ENCODE measurements at places on chromosomes 7 and 10.
A peak's percentile ranks its signal among the peaks of the same experiment; 100 is the strongest.

GRCh38 chr7:2108501-2109250 lies 124.1 kb downstream of the MAD1L1 start:
- no peak for DNase-seq

- no peak for DNase-seq
Measured at GRCh38 chr10:33900596-33900995, 566.1 kb upstream of the NRP1 start.

- DNase-seq, result no peak
Measured at GRCh38 chr10:128929767-128930166, 537.3 kb upstream of the MGMT start.

DNA sequence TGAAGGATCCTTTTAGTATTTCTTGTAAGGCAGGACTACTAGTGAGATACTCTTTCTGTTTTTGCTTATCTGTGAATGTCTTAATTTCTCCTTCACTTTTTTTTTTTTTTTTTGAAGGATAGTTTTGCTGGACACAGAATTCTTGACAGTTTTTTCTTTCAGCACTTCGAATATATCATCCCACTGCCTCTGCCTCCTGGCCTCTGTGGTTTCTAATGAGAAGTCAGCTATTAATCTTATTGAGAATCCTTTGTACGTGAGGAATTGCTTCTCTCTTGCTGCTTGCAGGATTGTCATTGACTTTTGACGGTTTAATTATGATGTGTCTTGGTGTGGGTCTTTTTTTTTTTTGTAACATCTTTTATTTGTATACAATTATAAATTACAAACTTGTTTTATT lies 12.6 kb upstream of the WAC start:
- DNase-seq, result no peak

DNA sequence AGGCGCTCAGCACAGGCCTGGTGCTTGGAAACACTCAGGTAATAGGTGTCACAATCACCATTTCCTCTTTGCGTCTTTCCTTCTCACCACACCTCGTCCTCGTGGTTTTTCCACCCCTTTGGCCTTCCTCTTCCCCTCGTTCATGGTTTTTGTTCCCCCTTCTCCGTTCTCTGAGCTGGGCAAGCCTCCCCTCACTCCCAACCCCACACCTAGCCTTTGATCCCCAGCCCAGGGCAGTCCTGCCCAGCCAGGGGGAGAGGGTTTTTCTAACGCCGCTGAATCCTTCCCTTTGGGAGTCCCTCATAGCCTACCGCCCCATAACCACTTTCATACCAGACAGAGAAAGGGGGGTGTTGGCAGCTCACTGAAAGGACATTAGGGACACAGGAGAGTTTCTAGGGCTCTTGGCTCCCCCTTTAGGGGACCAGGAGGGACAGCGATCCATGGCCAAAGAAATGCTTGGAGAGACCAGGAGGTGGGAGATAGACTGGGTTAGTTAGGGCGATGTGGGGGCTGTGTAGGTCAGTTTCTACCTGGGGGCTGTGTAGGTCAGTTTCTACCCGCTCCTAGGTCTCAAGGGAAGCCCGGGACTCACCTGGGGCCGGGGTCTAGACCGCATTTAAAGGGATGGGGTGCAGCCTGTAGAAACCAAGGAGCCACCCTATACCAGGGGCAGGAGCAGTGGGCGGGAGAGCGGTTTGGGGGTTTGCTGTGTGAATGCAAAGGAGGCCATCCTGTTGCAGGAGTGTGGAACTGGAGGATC lies 1.4 kb downstream of the EPHB4 start:
- no peak for DNase-seq

DNA sequence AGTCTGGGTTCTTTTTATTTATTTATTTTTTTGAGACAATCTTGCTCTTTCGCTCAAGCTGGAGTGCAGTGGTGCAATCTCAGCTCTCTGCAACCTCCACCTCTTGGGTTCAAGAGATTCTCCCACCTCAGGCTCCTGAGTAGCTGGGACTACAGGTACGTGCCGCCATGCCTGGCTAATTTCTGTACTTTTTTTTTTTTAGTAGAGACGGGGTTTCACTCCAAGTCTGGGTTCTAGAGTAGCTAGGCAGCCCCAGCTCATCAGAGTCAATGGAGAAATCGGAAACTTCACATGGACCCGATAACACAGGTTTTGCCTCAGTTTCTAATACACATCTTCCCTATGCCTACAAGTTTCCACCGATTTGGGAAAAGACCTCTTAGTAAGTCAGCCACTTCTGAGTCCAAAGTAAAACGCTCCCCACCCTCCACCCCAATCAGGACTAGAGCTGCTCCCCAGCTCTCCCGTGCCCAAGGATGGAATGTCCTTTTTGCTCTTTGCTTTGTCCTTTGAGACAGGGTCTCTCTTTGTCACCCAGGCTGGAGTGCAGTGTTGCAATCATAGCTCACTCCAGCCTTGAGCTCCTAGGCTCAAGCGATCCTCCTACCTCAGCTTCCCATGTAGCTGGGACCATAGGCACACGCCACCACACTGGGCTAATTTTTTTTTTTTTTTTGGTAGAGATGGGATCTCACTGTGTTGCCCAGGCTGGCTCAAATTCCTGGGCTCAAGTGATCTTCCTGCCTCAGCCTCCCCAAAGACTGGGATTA lies 3.8 kb upstream of the SERPINE1 start:
- no peak for DNase-seq

DNA sequence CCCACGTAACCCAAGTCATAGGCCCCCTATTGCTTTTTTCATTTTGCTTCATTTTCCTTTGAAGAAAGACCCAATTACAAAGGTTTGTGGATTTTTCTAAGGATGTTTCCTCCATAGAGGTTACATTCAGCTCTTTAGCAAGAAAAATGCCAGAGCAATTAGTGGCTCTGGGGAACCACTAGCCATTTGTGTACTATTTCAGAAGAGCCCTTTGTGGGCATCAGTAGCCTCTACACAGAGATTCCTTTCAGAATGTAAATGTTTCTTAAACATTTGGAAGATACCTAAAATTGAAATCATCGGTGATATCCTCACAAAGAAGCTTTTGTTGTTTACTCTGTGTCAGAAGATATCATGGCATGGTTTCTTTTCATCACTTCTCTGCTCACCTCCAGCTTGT lies 291.0 kb upstream of the KMT2E start:
- DNase-seq, result no peak

DNA sequence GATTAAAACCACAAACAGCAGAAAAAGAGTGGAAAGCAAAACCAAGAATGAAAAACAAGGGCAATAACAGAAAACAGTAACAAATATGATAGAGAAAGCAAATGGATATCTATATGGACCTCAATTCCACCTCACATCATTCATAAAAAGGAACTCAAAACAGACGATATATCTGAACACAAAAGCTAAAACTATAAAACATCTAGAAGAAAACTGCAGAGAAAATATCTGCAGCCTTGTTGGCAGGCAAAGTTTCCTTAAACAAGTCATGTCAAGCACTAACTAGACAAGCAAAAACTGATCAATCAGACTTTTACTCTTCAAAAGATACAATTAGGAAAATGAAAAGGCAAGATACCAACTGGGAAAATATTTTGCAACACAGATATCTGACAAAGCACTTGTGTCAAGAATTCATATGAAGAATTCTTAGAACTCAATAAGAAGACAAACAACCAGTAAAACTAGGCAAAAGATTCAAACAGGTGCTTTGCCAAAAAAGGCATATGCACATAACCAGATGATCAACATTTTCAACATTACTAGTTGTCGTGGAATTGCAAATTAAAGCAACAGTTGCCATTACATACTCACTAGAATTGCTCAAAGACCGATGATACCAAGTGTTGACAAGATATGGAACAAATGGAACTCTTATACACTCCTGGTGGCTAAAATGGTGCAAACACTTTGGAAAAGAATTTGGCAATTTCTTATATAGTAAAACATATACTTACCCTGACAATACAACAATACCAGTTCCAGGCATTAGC lies 25.9 kb upstream of the ZMIZ1 start:
- no peak for DNase-seq

GRCh38 chr10:123259791-123260190 lies 105.6 kb downstream of the BUB3 start:
- DNase-seq, result no peak

DNA sequence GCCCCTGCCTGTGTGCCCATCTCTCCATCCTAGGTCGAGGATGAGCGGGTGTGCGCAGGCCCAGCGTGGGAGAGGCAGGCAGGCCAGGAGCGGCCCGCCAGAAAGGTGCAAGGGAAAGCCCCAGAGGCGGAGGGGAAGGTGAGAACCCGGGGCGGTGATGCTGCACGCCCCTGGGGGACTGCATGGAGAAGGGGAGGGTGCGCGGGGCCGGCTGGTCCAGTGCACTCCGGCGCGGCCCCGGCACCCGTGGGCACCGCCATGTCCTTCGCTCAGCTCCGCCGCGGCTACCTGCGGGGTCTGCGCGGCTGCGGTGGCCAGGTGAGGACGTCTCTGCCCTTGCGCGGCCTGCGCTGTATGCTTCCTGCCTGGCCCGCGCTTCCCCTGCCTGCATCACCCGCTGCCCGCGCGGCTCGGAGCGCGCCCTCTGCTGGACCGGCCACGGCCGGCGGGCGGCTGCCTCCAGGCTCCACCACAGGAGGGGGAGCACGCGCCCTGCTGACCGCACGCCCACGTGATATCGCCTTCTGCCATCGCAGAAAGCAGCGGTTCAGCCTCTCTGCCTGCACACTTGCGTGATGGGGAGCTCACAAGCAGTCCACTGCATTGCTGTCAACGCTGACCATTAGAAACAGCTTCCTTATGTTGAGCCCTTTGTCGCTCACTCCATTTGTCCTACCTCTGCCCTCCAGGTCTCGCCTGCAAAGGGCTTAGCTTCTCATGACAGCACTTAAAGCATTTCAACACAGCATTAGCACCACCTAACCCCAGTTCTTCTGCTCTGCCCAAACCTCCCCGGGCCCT lies 73.9 kb downstream of the CXCL12 start:
- peak; percentile 15 for DNase-seq

- DNase-seq, result no peak
Measured at GRCh38 chr7:485188-486081, 34.2 kb downstream of the PDGFA start.

DNA sequence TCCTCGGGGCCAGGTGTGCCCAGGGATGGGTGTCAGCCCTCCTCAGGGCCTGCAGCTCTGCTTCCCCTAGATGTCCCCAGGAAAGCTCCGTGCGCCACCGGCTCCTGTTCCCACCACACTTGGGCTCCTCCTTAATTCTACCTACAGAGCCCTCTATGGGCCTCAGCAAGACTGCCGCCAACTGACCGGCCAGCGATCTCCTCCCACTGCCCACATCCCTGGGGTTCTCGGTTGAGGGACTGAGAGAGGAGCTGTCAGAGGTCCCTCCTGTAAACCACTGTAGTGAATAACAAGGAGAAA lies 5.3 kb upstream of the LDB3 start:
- no peak for DNase-seq

DNA sequence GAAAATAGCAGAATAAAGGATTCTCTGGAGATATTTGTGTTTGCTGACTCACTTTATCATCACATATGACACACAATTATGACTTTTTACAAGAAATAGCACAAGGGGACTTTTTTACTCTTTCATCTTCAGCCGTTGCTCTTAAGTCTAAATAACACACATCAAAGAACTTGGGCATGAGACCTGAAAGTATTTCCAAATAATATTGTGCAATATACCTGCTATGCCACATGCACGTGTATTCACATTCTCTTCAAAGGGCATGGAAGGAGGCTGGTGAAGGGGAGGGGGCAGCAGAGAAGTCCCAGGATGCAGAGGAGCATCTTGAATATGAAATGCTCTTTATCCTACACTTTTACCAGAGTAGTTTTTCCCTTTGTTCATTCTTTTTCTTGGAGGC lies 4.1 kb upstream of the ADARB2 start:
- no peak for DNase-seq

- peak; percentile 74 for DNase-seq
Measured at GRCh38 chr10:31017534-31018355, 13.9 kb downstream of the ZNF438 start.

- DNase-seq, result no peak
Measured at GRCh38 chr10:12510501-12510941, 161.2 kb downstream of the CAMK1D start.
